ENCODE measurements at places on chromosomes 12 and 14.

- DNase-seq = no peak
Observed at GRCh38 chr14:35344107-35344807, 52.1 kb downstream of the PSMA6 start.

DNA sequence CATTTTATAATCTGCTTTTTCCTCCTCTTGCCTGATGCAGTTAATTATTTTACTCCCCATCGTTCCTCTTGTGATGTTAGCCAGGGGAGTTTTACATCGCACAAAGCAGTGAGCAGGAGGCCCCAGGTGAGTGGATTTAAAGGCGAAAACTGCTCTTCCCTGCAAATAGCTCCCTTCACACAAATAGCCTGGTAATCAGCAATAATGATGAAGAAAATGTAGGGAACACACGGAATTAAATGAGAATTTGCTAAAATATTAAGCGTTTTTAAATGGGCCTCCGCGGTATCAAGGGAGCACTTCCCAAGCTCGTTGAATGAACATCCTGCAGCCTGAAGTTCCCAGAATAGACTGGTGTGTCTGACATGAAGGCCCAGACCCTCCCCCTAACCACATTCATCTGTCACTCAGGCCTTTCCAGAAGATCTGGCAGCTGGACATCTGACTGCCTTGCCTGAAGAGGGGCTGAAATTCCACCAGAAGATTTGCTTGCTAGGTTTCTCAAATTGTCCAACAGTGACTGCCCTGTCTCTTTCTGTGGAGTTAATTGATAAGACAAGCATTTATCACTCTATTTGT lies 127.2 kb downstream of the CCDC60 start:
- no peak for DNase-seq

DNA sequence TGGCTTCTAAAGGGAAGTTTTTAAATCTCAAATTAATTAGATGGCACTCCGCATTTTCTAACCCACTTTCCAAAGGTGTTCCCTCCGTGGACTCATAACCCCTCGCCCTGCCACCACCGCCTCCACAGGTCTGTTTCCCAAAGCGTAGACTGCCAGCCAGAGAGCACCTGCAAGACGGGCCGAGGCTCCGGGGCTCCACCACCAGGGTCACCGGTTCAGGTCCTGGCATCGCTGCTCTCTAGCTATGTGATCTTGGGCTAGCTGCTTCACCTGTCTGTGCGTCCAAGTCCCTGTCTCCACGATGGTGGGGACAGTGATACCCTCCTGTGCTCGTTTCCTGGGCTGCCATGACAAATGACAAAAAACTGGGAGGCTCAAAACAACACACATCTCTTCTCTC lies 11.5 kb downstream of the RIMBP2 start:
- DNase-seq = no peak

DNA sequence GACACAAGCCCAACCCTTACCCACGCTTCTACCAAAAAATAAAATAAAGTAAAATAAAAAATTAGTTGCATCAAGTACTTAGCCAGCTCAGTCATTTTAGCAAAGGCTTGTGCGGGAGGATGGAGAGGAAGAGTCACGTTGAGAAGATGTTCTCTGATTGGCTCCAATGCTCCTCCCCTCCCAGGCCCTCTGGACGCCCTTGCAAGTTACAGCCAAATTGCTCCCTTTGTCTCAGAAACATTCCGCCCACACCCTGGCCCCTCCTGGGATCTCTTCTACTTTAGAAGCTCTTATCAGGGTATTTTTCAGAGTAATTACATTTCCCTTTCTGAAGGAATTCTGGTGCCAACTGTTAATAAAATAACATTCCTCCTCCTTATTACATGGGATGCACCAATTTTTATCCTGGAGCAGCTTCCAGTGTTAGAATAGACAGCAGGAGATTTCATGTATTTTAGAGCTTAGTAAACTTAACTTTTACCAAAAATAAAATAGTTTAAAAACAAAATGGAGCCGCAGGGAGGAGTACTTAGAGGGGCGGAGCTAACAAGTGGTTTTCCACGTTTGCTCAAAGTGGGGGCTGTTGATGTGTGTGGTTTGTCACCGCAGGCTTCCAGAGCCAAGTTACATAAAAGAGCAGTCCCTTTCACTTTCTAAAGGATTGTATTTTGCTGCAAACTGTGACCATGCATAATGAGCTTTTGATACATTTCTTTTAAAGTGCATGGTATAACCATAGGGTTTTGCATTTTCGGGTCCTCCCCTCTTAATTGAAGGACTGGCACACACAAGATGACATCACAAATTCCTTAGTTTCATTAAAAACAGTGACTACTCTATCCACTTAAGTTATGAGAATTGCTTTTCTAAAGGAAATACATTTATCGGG lies 71.7 kb upstream of the RAP1B start:
- DNase-seq = no peak

DNA sequence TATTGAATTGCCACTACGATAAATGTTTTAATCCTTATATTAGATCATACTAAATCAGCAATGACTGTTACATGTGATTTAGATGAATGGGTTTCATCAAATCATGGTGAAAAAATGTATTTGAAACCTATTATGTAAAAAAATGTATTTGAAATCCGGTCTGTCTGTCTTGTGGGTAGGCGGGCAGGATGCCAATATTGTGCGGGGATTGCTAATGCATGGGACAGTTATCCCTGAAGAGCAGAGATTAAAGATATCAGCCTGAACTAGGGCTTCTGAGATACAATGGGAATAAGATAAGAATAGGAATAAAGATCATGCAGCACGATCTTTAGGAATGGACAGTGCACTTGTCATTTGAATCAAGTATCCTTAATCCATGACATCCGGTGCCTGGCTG lies 134.0 kb downstream of the PRKCH start:
- no peak for DNase-seq

DNA sequence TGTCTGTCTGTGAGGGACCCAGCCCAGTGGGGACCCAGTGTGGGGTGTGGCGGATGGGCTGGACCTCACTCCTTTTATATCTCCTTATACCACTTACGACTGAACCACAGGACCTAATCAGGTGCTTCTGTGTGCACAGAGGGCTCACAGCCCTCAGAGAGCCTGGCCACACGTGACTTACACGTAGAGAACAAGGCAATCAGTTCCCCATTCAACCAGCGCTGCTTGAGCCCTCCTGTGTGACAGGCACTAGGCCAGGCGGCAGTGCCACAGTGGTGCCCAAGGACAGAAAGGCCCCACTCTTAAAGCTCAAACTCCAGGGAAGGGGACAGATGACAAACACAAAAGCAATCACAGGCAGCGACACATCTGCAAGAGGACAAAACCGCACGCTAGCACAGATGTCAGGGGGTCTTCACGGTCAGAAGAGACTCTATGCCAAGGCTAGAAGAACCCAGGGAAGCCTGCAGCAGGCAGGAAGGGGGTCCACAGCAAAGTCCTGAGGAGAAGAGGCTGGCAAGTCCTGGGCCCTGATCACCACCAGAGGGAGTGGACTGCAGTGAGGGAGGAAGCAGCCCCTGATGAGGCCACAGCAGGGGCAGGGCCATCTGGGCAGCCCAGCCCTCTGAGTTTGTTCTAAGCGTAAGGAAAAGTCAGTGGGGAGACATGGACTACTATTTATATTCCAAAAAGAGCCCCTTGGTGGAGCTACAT lies 39.3 kb downstream of the SETD3 start:
- no peak for DNase-seq

DNA sequence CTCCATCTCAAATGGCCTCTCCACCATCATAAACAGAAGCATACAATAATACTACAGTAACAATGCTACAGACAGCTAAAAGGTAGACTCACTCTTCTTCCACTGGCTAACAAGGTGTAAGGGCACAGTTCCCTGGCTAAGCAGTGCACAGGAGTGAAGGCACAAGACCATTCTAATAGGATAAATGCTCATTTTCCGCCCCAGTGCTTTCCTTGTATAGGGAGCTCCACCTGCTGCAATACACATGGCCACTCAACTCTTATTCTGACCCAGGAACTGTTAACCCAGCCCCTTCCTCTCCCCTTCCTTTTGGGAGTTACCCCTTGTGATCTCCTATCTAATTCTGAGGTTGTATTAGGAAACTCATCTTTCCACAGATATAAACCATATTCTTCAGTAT lies 124.6 kb downstream of the KCNK10 start:
- no peak for DNase-seq

DNA sequence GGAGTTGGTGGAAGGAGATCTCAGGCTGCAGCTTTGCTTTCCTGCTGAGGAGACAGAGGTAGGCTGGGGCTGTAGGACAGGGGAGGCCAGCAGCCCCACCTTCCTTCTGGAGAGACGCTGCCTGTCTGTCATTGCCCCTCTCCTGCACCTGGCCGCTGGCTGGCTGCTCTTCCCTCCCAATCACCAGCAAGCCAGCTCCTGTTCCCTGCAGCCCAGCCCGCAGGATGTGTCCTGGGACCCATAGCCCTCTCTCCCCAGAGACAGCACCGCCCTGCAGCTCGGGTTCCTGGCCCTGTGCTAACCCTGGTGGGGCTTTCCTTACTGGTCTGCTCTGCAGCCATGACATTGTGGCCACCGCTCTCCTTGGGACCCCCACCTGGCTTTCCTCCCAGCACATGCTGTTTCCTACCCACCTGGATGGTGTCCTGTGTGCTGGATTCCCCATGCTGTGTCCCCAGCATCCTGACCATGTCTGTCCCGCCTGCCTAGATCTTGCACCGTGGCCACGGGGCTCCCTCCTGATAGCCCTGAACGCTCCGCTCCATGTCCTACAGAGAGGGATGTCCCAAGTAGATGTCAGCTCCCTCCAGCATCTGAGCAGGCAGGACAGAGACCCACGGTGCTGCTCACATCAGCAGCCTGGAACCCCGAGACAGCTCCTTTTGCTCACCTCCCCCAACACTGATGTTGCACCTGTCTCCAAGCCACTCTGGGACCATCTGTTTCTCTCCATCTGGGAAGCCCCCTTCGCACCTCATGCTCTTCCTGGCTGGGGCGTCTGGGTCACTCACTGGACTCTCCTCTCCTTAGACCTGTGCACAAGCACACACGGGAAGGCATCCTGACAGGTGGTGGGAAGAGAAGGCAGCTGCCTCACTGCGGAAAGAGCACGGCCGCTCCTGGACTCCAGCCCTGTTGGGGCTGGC lies 1.1 kb upstream of the MTA1 start:
- peak; percentile 67 for DNase-seq

GRCh38 chr12:122350141-122350848 lies 72.2 kb downstream of the CLIP1 start:
- no peak for DNase-seq

DNA sequence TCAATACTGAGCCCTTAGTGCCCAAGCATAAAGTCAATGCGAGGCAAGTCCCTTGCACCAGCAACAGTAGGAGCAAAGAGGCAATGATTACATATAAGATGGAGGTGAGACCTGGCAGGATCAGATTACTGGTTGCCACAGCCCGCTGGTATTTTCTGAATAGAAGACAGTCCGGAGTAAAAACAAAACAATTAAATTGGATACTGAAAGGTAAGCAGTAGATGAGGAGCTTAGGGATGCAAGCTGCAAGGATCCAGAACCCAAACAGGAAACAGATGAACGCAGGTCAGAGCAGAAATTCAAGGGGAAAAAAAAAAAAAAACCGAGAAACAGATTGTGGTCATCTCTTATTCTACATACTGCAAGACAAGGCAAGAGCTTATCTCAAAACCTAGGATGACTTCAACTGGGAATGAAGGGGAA lies 119.6 kb downstream of the MED13L start:
- no peak for DNase-seq

DNA sequence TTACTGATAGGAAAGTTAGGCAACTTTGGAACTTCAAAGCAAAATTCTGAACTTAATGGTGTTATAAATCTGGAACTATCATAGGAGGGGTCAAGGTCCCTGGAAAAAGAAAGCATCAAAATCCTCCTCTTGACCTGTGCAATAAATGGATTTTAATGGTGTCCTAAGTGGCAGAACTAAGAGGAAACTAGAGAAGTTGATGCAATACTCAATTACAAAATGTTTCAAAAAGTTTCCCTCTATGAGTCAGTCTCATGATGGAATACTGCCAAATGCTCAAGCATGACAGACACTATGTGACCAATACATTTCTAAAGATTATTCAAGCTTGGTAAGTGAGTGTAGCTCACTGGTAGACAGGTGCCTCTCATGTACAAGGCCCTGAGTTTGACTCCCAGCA lies 47.7 kb upstream of the ERGIC2 start:
- no peak for DNase-seq

Measured in NCI-H524 treated with DMSO at 0.1 percent for 48 hours (cell line).